Hair follicle dermal papilla cell (primary cell): ENCODE measurements at places on chromosomes 1 and 21. TPM values are rescaled to one million over a fixed set of nuclear protein-coding genes. Genes with fewer than 3 reads are reported as not detected.

Gene IBA57
- 6.8 and 8.8 TPM in 2 replicates for total RNA-seq

Gene FAM163A
- total RNA-seq, result not detected in 2 replicates

Gene MFSD2A
- 5.2 and 10.5 TPM in 2 replicates for total RNA-seq

Gene TEDDM1
- not detected in 2 replicates for total RNA-seq

Gene SLC30A10
- not detected in 2 replicates for total RNA-seq
